ENCODE measurements at places on chromosomes 4 and X.

- no peak for DNase-seq
Observed at GRCh38 chrX:20507901-20508620, 241.4 kb upstream of the RPS6KA3 start.

- DNase-seq, result no peak
Observed at GRCh38 chr4:110211770-110212061, 13.3 kb upstream of the ELOVL6 start.

DNA sequence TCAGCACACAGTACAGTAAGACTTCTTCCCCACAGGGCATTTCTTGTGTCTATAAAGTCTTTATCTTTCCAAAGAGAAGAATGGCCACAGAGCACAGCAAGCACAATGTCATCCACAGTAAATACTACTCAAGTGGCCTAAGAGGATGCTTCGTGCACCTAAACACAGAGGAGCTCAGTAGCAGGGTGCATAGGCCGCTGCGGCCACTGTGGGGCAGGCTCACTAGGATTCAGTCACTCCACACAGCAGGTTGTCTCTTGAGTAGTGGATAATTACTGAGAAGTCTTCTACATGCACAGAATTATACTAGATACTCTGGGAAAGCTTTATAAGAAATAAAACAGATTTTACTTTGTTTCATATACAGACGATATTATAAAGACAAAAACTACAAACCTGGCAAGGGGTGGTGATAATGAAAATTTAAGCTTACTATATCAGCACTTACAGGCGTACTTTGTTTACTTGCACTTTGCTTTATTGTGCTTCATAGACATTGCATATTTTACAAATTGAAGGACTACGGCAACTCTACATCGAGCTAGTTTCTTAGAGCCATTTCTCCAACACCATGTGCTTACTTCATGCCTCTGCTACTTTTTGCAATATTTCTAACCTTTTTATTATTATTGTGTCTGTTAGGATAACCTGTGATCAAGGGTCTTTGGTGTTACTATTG, 78.5 kb downstream of the PRDM5 start:
- no peak for DNase-seq

DNA sequence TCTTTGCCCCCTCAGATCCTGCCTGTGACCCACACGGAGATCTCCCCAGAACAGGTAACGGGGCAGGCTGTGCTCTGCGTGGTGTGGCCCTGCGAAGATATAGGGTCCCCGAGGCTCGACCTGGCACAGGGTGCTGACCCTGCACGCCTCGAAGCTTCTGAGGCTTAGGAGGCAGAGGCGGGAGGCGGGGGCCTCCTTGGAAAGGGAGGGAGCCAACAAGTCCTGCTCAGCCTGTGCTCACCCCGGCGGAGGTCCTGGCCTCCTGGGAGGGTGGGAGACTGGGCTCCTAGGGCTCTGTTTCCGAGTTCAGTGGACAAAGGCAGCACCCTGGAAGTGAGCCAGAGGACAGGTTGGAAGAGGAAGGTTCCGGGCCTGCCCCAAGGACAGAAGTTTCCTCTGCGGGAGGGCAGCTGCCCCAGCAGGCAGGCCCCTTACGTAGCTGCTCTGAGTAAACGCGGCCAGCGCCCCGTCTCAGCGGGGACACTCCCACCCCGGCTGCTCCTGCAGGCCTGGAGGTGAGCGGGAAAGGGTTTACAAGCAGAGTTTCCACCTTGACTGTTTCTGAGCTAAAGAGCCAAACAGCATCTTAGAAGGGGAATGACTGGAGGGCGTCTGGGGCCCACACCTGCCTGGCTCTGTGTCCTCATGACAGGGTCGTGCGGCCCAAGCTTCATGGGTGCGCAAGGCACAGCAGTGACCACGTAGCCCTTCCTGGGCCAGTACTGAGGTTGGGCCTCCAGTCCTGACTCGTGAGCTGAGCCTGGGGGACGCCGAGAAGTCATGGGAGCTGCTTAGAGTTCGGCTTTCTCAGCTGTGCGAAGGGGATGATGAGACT, 16.1 kb downstream of the TMEM175 start:
- DNase-seq, result no peak

GRCh38 chr4:31089815-31090214, 369.6 kb downstream of the PCDH7 start:
- peak; percentile 59 for DNase-seq
